ENCODE measurements at places on chromosomes 1 and 21.

GRCh38 chr1:168320149-168320548 is 39.5 kb downstream of the TBX19 start:
- no peak for DNase-seq

DNA sequence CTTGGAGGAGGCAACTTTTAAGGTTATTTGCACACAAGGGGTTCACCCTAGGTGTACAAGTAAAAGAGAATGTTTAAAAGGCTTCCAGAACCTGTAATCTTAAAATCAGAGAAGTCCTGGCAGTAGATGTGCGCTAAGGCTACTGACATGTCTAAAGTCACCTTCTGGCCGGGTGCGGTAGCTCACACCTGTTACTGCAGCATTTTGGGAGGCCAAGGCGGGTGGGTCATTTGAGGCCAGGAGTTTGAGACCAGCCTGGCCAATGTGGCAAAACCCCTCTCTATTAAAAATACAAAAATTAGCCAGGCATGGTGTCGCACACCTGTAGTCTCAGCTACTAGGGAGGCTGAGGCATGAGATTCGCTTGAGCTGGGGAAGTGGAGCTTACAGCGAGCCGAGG is 20.3 kb upstream of the DEGS1 start:
- no peak for DNase-seq

- no peak for DNase-seq
Observed at GRCh38 chr21:25565272-25566211, 41.7 kb downstream of the MRPL39 start.

- no peak for DNase-seq
Observed at GRCh38 chr1:227797144-227797543, 18.3 kb upstream of the PRSS38 start.

GRCh38 chr1:202291961-202292712 is 49.6 kb downstream of the UBE2T start:
- DNase-seq, result peak; percentile 76

GRCh38 chr1:192703283-192704206 is 67.6 kb downstream of the RGS13 start:
- DNase-seq, result no peak

GRCh38 chr1:153795934-153796785 is 21.0 kb downstream of the SLC27A3 start:
- DNase-seq, result no peak

- no peak for DNase-seq
Observed at GRCh38 chr1:202685641-202686040, 24.6 kb downstream of the SYT2 start.

DNA sequence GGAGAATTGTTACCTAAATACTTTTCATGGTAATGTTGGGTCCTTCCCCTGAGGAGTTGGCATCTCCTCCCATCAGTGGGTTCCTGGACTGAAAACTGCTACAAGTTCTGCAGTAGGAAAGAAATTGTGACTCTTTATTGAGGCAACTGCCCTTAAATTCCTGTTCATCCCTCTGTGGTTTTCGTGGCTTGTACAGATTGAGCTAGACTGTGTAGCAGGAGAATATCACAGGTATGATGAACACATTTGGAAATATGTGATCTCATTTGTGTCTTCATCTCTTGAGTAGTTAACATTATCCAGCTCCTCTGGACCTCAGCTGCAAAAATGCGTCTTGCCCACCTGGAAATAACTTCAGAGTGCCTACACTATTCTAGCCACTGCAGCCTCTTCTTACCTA is 390.6 kb downstream of the PTPRC start:
- no peak for DNase-seq

DNA sequence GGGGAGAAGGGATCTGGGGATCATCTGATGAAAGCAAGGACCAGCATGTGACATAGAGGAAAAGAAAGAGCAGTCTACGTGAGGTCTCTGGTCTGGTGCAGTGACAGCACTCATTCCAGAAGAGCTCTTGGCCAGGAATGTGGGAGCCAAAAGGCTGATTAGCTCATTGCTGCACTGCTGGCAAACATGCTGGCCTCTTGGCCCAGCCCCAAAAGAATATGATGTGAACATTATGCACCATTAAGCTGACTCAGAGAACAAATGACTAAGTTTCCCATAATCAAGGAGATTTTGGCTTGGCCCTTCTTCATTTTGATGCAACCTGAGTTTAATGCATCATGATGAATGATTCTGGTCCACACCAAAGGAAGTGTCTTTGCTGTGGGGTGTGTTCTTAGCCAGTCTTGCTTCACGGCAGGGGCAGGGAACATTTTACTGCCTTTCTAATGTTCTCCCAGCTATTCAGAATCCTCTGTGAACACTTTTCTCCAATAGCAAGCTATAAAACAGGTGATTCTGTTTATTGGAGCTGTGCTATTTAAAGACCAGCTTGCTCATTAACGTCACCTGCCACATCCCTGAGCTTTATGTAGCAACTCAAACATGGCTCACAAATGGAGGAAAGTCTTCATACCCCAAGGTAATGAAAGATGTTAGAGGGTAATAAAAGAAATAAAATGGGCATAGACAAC is 55.1 kb downstream of the PCBP3 start:
- no peak for DNase-seq

DNA sequence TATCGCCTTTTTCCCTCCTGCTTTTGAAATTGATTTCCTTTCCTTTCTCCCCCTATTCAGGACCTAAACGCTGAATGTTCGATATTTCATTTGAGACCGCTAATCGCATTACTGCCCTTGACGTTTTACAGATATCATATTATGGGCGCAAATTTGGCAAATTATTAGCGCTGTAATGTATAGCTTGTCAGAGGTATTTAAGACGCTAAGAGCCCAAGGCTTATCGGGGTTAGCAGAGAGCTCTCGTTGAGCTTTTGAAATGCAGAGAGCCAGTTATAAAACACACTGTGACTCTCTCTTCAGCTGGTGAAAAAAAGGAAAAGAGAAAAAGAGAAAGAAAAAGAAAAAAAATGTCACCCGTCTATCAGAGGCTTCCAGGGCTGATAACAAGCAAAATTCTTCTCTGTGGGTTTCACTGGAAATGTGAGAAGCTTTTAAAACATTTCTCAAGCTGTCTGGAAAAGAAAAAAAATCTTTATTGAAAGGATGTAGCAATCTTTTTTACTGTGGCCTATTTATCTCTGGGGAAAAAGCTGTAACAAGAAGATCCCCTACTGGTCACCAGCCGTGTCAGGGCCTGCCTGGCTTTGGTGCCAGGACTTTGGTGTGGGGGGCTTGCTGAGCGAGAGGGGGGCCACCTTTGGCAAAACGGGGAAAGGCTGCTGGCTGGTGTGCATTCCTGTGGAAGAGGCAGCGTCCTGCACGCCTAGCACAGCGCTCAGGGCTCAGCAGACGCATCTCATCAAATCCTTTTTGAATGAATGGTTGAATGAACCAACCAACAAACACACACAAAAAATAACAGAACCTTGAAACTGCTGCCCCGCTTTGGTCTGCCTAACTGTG is 119.8 kb downstream of the RNF220 start:
- DNase-seq, result no peak

- DNase-seq, result no peak
Observed at GRCh38 chr1:238196516-238196915, 305.8 kb upstream of the ZP4 start.

GRCh38 chr1:86618358-86618757 is 71.5 kb downstream of the CLCA4 start:
- DNase-seq, result peak; percentile 4

GRCh38 chr1:45607404-45608074 is 16.3 kb downstream of the CCDC17 start:
- DNase-seq, result no peak

- no peak for DNase-seq
Observed at GRCh38 chr1:221234791-221235190, 355.5 kb downstream of the HLX start.

GRCh38 chr1:145696630-145696960 is 10.6 kb downstream of the PDZK1 start:
- no peak for DNase-seq

GRCh38 chr1:62433861-62434617 is 2.8 kb upstream of the USP1 start:
- no peak for DNase-seq

DNA sequence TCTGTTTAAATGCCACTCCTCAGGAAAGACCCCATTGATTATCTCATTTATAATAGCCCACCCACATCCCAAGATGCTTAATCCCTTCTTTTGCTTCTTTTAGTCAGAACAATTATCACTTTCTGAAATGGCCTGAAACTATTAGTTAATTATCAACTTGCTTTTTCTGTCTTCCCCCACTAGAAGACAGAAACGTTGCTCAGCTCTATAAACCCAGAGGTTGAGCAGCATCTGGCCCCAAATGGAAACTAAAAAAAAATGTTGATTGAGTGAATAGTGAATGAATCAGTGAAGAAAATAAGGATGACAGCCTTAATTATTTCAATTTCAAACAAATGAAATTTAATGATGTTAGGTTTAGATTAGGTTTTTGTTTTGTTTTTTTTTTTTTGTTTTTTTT is 38.2 kb upstream of the PIGC start:
- DNase-seq, result no peak

DNA sequence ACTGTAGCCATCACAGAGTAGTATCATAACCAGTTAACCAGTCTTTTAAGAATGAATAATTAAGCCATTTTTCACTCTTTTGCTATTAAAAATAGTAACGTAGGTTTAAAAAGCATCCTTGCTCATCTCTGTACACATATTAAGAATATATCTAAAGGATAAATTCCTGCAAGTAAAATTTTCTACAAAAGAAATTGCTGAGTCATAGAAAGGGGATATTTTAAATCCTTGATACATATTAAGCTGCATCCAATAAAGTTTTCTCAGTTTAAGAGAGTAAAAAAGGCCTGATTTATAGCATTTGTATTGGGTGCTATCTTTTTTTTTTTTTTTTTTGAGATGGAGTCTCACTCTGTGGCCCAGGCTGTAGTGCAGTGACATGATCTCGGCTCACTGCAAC is 1.9 kb upstream of the CTH start:
- DNase-seq, result no peak

GRCh38 chr1:234478481-234479309 is at the start of gene TARBP1:
Gene TARBP1 (minus strand): TSS chr1:234479179. CDS start chr1:234479103, 76 bp downstream.
- peak; percentile 89 for DNase-seq

- no peak for DNase-seq
Observed at GRCh38 chr1:217315346-217315745, 315.5 kb downstream of the GPATCH2 start.

DNA sequence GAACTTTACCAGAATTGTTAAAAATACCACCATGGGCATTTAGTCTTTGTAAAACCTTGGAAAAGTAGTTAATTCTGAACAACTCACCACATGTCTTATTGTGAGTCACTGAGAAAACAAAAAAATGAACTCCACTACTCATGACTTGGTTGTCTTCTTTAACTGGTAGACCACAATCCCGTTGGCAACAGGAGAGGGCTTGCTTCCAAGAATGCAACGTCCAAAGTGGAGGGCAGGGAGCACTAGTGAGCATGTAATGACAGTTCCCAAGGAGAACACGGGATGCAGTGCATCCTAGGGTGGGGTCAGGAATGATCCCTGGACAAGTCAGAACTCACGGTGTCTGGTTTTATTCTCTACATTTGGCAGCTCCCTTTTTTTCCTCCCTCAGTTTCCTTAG is 15.2 kb upstream of the HMCN1 start:
- DNase-seq, result no peak

- peak; percentile 62 for DNase-seq
Observed at GRCh38 chr1:178310685-178311105, 186.1 kb downstream of the CLEC20A start.

DNA sequence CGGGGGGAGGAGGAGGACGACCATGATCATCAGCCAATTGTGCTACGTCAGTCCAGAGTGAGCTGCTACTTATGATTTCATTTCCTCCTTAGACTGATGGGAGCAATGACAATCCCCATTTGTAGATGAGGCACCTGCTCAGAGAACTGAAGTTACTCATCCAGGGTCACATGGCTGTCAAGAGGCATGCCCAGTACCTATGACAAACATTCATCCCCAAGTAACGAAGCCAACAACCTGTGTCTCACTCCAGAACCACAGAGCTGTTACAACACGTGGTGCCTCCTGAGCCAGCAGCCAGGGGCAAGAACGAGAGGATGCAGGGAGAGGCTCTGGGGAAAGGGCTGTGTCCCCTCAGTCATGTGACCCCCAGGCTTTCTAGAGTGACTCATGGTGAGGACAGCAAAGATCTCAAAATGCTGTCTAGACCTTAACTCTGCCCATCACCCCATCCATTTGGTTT is 93.6 kb downstream of the SIM2 start:
- no peak for DNase-seq

DNA sequence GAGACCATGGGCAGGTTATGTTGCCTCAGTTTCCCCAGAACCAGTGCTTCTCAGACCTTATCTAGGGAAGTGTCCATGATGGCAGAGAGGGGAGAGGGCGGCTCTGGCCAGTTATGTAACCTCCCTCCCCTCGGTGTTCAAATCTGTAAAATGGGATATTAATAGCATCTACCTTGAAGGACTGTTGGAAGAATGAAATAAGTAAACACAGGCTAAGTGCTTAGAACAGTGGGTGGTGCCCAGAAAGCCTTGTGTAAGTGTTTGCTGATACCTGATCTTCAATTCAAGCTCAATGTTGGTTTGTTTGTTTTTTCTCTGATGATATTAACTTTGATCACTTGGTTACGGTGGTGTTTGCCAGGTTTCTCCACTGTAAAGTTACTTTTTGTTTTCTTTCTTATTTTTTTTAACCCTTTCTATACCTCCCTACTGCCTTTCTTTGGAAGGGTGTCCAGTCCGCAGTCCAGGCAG is 34.9 kb downstream of the EPHA2 start:
- no peak for DNase-seq

DNA sequence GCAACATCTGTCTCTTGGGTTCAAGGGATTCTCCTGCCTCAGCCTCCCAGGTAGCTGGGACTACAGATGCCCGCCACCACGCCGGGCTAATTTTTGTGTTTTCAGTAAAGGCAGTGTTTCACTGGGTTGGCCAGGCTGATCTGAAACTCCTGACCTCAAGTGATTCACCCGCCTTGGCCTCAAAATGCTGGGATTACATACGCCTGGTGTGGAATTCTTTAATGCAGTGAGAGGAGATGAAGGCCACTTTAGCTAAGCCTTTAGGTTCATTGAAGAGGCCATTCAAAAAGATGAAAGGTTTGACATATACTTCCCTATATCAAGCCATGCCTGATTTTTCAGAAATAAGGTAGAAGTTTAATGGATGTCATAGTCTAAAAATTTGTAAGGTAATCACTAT is 162.7 kb downstream of the ST6GALNAC3 start:
- no peak for DNase-seq

DNA sequence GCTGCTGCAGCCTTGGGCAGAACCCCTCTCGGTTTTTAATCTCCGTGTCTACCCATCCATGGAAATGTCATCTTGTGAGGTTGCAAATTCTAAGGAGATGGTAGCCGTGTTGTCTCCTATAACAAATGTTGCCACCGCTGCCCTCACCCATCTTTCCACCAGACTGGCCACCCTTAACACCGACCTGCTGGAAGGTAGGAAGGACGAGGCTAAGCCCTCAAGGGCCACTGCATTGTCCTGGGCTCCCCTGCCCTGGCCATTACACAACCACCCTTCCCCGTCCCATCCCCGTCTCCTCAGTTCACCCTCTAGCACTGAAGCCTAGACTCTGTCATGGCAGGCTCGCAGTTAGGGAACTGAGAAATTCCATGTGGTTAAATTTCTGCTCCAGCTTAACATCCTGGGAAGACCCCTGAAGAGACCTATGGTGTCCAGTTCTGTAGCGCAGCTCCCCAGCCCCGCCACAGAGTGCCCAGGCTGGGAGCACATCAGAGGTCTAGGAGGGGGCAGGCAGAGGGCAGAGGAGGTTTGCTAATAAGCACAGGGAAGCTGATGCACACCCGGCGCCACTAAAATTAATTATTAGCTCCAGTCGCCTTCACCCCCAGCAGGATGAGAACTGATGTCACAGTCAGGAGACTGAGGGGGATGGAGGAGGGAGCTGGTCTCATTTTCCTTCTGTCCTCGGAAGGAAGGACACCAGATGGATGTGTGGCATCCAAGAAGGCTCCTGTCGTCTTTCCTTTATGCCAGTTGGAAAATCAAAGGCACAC is 38.3 kb downstream of the STUM start:
- no peak for DNase-seq

- DNase-seq, result no peak
Observed at GRCh38 chr1:215119719-215120365, 37.3 kb downstream of the KCNK2 start.

All from RPMI8226 (cell line).